Mammary microvascular endothelial cell (primary cell): ENCODE measurements at places on chromosomes 2 and 18. TPM values are rescaled to one million over a fixed set of nuclear protein-coding genes. Genes with fewer than 3 reads are reported as not detected.

The APCDD1 gene
- total RNA-seq, result not detected in 2 replicates

The TUBA4B gene
- not detected in 2 replicates for total RNA-seq

The SERPINB3 gene
- total RNA-seq, result not detected in 2 replicates

The CPO gene
- total RNA-seq, result not detected in 2 replicates

The IL1B gene
- total RNA-seq, result 4.1 and 7.1 TPM in 2 replicates

The GYPC gene
- total RNA-seq, result 125 and 128 TPM in 2 replicates

The WDR35 gene
- 3.9 and 5.4 TPM in 2 replicates for total RNA-seq

The CUL3 gene
- 46.5 and 49.0 TPM in 2 replicates for total RNA-seq

The NR4A2 gene
- 0.47 and 0.54 TPM in 2 replicates for total RNA-seq

The DIPK1C gene
- total RNA-seq, result not detected in 2 replicates

The LRP1B gene
- 0.07 and 0.20 TPM in 2 replicates for total RNA-seq
